ENCODE measurements at places on chromosomes 3 and 15.

DNA sequence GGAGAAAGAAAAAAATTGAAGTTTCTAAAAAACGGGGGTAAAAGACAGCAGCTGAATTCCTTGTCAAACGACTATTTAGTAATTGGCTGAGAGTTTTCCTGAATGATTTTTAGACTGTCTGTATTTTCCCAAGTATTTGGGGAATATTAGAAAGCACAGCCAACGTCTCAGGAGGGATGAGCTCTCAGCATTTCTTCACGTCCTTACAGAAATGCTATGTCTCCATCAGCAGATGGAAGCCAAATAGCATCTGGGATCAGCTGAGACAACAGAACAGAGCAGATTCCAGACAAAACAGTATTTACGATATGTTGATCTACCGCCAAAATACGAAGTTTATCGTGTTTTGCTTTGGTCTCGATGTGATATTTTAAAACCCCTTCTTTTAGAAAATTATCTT lies 5.3 kb upstream of the TMC3 start:
- DNase-seq, result no peak

GRCh38 chr3:120615847-120616609 lies 19.9 kb downstream of the NDUFB4 start:
- DNase-seq, result peak; percentile 54

GRCh38 chr3:98114264-98114663 lies 16.3 kb upstream of the OR5H1 start:
- no peak for DNase-seq

GRCh38 chr3:26018889-26019288 lies 229.0 kb downstream of the OXSM start:
- DNase-seq, result no peak

GRCh38 chr15:99142562-99142961 lies 37.7 kb downstream of the SYNM start:
- no peak for DNase-seq

GRCh38 chr3:132351222-132351806 lies 34.1 kb downstream of the ACP3 start:
- no peak for DNase-seq

- DNase-seq, result no peak
These were observed 51.5 kb upstream of the AGTR1 start for GRCh38 chr3:148646126-148646665.

- DNase-seq, result no peak
These were observed 667.6 kb downstream of the NAALADL2 start for GRCh38 chr3:175526609-175527280.

- no peak for DNase-seq
These were observed 11.4 kb upstream of the SLC6A6 start for GRCh38 chr3:14391033-14391432.

GRCh38 chr15:58398643-58399042 lies 33.1 kb upstream of the LIPC start:
- DNase-seq, result no peak

- DNase-seq, result no peak
These were observed 17.2 kb downstream of the CCDC80 start for GRCh38 chr3:112623717-112624116.

GRCh38 chr3:5563537-5564277 lies 376.2 kb downstream of the EDEM1 start:
- no peak for DNase-seq

GRCh38 chr3:81853431-81853830 lies 92.0 kb upstream of the GBE1 start:
- DNase-seq, result no peak

DNA sequence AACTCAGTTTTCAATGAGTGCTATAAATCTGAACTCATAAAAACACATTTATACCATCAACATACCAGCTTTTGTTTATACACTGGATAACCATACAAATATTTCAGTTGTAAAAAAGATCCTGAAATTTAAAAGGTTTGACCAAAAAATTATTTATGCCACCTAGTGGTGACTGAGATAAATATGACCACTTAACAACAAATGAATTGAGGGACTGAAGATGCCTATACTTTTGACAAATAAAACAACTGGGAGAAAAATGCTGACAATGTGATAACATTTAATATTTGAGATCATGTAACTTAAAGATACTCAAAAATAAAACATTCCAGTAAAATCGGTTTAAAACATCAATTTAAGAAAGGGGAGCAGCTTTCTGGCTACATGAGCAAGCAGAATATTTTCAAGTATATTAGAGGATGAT lies 30.4 kb downstream of the ATG3 start:
- peak; percentile 4 for DNase-seq

DNA sequence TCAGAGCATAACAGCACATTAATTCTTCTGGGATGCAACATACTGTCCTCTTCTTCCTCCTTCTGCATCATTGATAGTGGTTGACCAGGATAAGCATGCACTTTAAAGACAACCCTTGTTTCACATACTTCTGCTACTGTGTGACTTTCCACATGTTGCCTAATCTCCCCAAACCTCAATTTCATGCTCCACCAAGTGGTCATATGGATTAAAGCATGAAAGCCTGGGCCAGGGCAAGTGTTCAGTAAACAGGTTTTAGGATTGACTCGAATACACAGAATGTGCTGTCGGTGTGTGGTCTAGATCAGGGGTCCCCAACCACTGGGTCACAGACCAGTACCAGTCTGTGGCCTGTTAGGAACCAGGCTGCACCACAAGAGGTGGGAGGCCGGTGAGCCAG lies 22.5 kb upstream of the BFSP2 start:
- peak; percentile 18 for DNase-seq

Data from fibroblast of skin of left quadriceps (primary cell).